ENCODE measurements at places on chromosomes 7 and 10.

DNA sequence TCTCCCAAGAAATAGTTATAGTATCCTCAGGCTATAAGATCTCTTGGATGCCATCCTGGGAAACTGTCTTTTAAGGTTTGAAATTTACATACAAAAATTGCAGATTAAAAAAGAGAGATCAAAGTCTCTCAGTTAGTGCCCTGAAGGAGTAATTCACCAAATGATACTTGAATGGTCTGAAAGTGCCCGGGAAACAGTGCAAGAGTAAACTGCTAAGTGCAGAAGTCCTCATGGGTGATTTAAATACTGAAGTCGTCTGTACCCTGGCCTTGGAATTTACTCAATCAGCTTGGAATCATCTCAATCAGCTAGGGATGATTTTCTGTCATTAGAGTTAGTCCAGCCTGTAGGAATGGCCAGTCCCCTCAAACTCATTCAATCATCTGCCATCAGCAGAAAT, 155.3 kb downstream of the GLI3 start:
- DNase-seq: no peak

- DNase-seq: no peak
Observed at GRCh38 chr10:79932307-79932706, 16.6 kb downstream of the SFTPD start.

- DNase-seq: no peak
Observed at GRCh38 chr10:74883428-74883827, 57.0 kb downstream of the KAT6B start.

- no peak for DNase-seq
Observed at GRCh38 chr10:90856964-90857634, 740 bp downstream of the HTR7 start.

- DNase-seq: no peak
Observed at GRCh38 chr10:88232029-88232895, 350.9 kb downstream of the RNLS start.

DNA sequence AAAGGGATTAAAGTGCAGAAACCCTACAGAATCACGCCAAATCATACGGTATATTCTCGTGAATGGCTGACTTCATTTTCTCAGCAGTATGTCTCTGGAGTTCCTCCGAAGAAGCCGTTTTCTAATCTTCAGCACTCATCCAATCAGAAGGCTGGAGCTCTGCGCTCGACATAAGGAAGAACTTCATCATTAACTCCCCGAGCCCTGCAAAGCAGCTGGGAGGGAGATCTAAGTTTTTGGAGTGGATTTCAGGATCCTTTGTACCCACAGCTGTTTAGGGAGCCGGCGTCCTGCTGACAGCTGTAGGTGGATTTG, 40.7 kb upstream of the SDK1 start:
- no peak for DNase-seq

- DNase-seq: no peak
Observed at GRCh38 chr7:88396295-88396947, 89.7 kb upstream of the STEAP4 start.

- no peak for DNase-seq
Observed at GRCh38 chr10:119933179-119933578, 40.6 kb downstream of the SEC23IP start.

DNA sequence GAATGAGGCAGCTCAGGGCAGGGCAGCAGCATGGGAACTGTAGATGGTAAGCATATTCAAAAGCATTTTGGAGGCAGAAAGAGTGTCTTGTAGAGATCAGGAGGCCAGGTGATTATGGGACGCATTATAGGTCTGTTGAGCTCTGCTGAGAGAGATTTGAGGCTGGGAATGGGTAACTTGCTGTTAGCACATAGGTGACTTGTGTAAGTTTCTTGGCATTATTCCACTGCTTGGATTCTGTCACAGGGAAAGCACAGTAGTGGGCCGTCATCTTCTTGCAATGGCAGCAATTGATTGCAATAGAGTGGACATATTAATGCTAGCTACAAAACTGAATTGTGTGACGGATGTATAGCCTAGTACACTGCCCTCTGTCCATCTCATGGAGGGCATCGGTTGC, 434.3 kb upstream of the IGFBP3 start:
- no peak for DNase-seq

GRCh38 chr7:5423306-5423975, at the start of gene TNRC18:
TSS of gene TNRC18 (minus strand) at chr7:5423834. CDS start at chr7:5421246, 2,588 bp downstream.
- no peak for DNase-seq

DNA sequence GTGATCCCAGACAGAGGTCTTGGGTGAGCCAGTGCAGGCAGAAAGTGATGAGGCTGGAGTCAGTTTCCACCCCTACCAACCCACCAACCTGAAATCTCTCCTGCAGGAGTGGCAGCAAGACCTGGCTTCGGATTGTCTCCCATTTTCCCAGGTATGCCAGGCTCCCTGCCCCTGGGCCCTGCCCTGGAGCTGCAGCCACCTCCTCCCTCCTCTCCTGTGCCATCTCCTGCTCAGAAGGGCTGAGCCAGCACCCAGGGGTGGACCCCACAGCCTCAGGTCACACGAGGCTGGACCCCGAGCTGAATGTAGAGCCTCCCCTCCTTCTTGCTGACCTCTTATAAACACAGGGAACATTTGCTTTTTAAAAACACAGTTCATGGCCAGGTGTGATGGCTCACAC, 17.0 kb upstream of the LIMK1 start:
- no peak for DNase-seq

- no peak for DNase-seq
Observed at GRCh38 chr10:86401588-86402282, 35.1 kb upstream of the GRID1 start.

DNA sequence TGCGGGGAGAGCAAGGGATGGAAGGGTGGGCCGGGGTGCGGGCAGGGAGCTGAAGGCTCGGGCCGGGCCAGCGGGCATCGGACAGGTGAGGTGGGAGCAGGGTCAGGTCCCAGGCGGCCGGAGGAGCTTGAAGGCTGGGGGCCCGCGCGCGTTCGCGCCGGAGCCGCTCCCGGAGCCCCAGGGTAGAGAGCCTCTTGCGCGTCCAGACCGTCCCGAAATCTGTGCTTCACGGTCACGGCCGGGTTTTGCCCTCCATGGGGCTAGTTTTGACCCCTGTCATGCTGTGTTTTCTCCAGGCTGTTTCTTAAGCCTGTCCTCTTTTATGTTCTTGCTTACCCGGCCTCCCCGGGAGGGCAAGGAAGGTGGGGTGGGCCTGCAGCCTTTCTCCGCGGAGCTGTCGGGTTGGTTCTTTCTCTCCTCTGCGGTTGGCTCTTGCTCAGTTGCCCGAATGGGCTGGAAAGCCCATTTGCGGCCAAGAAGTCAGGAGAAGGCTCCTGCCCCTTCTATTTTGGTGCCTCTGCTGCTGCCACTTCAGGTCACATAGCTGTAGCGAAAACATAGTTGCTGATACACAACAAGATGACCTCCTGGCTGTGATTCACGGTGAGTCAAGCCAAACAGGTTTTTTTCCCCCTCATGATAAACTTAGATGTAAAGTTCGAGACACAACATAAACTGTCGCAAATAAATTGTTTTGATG, 650 bp downstream of the UBE2D1 start:
- DNase-seq: peak; percentile 23

DNA sequence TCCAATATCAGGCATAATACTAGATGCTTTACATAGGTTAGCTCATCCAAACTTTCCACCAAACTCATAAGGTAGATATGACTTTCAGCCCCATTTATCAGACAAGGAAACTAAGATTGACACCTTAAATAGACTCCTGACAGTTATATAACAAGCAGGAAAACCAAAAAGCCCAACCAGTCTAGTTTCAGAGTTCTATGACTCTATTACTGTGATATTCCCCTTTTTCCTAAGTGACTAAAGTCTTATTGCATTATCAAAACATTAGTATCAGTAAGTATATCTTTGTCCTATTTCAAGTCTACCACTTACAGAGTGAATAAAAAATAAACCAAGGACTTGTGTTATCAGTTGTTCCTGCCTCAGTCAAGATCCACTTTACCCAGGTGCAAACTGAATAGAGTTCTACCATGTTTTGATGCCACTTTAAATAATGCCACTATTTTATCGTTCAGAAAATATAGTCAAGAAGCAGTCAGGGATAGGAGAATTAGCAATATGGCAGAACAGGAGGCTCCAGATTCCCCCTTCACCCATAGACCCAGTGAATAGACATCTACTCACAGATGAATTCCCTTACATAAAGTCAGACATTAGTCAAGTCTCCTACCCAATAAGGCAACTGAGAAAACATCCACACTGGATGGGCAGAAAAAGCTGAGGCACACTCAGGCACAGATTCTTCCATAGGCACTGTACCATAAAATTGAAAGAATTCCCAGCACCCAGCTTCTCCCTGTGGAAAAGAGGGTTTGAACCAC, 74.1 kb downstream of the CRPPA start:
- DNase-seq: no peak

- no peak for DNase-seq
Observed at GRCh38 chr10:103291588-103291987, 14.7 kb downstream of the INA start.

GRCh38 chr10:31883397-31883796, 45.2 kb downstream of the ARHGAP12 start:
- DNase-seq: no peak

- DNase-seq: no peak
Observed at GRCh38 chr10:71804077-71804476, 30.8 kb upstream of the VSIR start.

DNA sequence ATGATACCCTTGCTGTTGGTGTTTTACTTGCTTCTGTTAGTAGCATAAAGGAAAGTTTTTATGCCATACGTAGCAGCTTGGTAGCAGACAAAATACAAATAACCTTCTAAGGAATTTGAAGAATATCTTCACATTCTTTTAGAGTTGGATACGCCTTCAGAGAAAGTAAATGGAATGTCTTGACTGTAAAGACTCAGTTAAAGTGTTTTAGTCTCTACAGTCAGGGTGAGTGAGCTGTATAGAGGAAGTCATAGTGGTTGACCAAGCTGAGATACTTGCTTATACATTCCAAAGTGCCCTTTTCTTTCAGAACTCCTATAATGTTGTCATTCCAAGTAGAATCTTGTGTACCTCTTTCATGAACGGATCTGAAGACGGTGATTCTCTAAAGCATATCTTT, 37.7 kb downstream of the RABGEF1 start:
- no peak for DNase-seq

DNA sequence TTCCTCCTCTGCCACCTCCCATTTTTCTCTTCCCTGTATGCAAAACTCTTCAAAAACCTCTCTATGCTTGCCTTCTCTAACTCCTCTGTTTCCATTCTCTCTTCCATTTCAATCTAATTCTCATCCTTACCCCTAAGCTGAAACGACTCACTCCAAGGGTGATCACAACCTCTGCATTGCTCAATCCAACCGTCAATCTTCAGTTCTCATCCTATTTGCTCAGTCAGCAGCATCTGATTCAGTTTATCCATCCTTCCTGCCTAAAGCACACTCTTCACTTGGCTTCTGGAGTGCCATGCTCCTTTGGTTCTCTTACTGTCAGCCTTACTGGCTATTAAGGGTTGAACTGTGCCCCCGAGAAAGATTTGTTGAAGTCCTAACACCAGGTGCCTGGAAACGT, 163.5 kb upstream of the NEBL start:
- no peak for DNase-seq

- DNase-seq: no peak
Observed at GRCh38 chr10:50397312-50398140, 146.2 kb upstream of the ASAH2 start.

- no peak for DNase-seq
Observed at GRCh38 chr10:12808014-12808613, 193.4 kb downstream of the CCDC3 start.

- no peak for DNase-seq
Observed at GRCh38 chr10:100928039-100928438, 15.3 kb downstream of the SLF2 start.

- no peak for DNase-seq
Observed at GRCh38 chr7:104434129-104434528, 105.7 kb downstream of the LHFPL3 start.

DNA sequence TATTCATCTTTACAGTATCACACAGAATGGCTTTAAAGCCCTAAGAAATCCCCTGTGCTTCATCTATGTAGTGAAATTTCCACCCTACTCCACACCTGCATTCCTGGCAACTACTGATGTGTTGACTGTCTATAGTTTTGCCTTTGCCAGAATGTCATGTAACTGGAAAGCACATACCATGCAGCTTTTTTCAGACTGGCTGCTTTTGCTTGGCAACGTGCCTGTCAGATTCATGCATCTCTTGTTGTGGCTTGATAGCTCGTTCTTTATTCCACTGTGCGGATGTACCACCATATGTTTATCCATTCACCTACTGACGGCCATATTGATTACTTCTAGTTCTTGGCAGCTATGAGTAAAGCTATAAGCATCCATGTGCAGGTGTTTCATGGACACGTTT, 30.6 kb downstream of the RBM17 start:
- DNase-seq: no peak

DNA sequence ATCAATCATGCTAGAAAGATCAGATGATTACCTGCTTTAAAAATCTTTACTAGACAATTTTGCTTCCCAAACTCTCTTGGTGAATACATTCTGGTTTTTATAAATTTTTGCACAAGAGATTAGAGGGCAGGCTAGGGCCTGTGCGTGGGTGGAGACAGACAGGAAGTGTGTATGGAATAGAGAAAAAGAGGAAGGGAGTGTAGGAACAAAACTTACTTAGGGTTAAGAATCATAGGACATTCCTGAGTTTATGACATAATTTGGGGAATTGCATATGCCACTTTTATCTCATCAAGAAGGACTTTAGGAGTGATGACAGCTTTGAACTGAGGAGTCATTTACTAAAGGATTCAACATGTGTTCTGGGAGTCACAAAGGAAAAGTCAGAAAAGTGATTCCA, 31.3 kb downstream of the LAMB1 start:
- DNase-seq: no peak

GRCh38 chr7:66267249-66267648, 62.1 kb downstream of the TPST1 start:
- DNase-seq: peak; percentile 84

DNA sequence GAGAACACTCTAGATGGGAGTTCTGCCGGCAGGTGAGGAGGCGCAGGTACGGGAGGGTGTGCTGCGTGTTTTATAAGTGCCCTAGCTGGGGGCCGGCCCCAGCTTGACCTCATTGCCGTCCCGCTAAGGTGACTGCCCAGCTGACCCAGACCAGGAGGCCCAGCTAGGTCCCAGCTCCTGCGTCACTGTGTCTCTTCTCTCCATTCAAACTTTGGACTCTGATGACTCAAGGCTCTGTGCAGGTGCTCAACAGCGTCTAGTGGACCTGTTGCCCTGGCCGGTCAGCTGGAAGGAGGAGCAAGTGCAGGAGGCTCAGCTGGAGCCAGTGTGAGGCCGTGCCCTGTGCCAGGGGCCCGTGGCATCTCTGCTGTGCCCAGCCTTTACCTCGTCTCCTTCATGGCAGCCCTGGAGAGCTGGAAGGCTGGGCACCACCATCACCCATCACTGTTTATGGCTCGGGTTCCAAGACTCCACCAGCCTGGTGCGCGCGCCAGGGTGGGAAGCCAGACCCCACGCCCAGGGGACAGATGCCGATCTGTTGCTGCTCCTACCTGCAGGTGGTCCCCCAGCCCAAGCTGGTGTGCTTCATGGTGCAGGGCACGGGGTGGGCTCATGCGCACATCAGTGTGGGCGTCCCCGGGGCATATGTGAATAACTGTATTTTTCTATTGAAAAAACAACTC, 14.6 kb downstream of the LHPP start:
- DNase-seq: no peak

GRCh38 chr7:44280993-44281721, 44.2 kb downstream of the CAMK2B start:
- DNase-seq: no peak
